Stomach (tissue), 19 donors: ENCODE measurements at places on chromosomes 12 and 14. TPM values are rescaled to one million over a fixed set of nuclear protein-coding genes. Genes with fewer than 3 reads are reported as not detected.

The TMEM63C gene
- total RNA-seq: 0.14 TPM

The KRT83 gene
- not detected for total RNA-seq

The LDHB gene
- total RNA-seq: 123 TPM

DNA sequence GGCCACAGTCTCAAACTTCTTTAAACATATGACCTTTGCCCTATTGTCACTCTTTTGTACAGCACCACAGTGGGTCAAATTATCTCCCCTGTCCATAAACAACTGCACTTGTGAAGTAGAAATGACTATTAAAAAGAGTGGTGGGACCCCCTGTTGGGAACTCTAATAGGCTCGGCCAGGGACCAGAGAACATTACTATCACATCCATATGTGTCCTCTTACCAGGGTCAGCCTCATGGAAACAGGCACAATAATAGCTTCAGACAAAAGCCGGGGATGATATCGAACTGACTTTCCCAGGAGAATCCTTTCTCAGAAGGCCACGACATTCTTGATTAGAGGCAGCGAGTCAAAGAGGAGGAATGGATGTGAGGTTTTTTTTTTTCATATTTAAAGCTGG, 96.6 kb downstream of the NKX2-1 start:
- DNase-seq: no peak

DNA sequence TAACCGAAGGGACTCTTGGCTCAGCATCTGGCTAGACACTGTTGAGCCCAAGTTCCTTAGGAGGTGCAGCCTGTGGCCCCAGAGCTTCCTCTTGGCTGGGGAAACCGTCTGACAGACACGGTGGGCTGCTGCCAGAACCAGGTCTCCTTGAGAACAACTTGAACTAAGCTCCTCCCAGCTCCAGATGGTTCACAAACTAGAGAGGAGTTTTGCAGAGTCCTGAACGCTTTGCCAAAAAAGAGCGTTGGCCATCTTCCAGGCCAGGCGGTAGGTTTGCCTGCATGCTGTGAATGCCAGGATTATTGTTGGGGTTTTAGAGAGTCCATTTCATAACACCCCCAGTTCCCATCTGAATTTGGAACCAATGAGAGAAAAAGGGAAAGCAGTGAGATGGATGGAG, 399.8 kb downstream of the RGS6 start:
- DNase-seq: no peak

GRCh38 chr12:76402259-76402658, 54.0 kb upstream of the BBS10 start:
- no peak for DNase-seq

DNA sequence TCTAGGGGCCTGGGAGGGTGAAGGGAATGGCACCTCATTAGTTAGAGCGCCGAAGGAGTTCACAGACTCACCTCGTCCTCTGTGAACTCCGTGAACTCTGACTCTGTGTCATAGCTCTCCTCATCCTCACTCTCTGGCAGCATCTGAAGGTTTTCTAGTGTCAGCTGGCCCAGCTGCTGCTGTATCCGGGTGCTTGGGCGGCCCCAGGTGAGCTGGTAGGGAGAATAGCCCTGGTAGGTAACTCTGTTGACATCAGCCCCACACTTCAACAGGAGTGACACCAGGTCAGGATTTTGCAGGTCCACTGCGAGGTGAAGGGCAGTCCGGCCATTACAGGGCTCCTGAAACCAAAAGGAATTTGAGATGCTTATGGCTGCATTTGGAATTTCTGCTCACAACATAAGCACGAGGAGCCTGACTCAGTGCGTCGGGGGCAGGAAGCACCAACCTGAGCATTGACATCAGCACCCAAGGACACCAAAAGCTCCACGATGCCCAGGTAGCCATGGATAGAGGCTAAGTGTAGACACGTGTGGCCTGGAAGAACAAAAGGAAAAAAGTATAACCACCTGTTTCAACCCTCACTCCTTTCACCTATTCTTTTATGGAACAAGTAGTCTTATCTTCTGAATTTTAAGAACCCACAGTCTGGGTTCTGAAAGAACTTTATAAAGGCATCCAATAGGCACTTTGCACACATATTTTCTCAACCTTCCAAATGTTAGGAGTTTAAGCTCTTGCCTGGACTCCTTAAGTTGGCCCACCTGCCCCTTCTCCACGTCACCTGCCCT, 2.0 kb downstream of the NFKBIA start:
- no peak for DNase-seq

- no peak for DNase-seq
Measured at GRCh38 chr12:75000120-75000519, 209.5 kb downstream of the KCNC2 start.

The PACS2 gene
- 209 TPM for total RNA-seq

GRCh38 chr12:15846887-15847286, 35.3 kb upstream of the STRAP start:
- DNase-seq: no peak

The INHBC gene
- not detected for total RNA-seq

The GMFB gene
- total RNA-seq: 4.1 TPM

The RNASE1 gene
- total RNA-seq: 51.6 TPM

- no peak for DNase-seq
Measured at GRCh38 chr14:97706819-97707218, 909.6 kb downstream of the VRK1 start.

DNA sequence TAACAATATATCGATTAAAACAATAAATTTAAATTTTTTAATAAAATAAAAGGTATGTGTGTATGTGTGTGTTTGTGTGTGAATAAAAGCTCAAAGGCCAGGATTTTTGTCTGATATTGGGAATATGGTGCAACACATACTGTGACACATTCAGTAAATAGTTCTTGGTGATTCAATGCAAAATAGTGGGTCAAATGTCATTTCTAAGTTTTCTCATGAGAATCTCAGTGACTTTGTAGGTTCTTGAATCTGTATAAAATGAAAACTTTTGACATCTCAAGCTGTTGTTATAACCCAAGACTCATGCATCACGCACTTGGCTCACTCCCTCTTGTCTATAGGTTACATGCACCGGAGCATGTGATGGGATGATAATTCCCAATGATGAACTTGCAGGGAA, 16.2 kb upstream of the MED6 start:
- no peak for DNase-seq

DNA sequence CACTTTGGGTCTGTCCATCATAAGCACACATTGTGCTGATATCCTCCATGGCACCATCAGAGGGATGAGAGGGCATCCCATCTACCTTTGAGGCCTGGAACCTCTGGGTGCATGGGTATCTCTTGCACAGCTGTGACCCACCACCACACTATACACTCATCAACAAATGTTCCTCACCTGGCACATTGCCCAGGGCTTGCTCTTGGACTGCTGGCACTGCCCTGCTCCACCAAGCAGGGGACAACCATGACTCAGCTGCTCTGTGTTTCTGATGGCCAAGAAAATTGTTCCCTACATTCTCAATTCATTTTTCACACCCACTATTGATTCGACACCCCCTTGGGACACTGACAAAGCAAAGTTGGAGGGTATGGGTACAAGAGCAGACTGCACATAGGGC, 155.5 kb downstream of the PTPRO start:
- no peak for DNase-seq

The EXOC3L4 gene
- total RNA-seq: 55.4 TPM

GRCh38 chr12:120944645-120945217, 33.6 kb upstream of the HNF1A start:
- peak; percentile 74 for DNase-seq

The TAS2R31 gene
- total RNA-seq: 27.2 TPM

- DNase-seq: peak; percentile 17
Measured at GRCh38 chr14:105220699-105221597, 27.4 kb upstream of the BTBD6 start.

The IL31 gene
- total RNA-seq: not detected

The ANKRD52 gene
- total RNA-seq: 14.2 TPM

GRCh38 chr12:80374615-80375014, 69.4 kb upstream of the PTPRQ start:
- DNase-seq: no peak

DNA sequence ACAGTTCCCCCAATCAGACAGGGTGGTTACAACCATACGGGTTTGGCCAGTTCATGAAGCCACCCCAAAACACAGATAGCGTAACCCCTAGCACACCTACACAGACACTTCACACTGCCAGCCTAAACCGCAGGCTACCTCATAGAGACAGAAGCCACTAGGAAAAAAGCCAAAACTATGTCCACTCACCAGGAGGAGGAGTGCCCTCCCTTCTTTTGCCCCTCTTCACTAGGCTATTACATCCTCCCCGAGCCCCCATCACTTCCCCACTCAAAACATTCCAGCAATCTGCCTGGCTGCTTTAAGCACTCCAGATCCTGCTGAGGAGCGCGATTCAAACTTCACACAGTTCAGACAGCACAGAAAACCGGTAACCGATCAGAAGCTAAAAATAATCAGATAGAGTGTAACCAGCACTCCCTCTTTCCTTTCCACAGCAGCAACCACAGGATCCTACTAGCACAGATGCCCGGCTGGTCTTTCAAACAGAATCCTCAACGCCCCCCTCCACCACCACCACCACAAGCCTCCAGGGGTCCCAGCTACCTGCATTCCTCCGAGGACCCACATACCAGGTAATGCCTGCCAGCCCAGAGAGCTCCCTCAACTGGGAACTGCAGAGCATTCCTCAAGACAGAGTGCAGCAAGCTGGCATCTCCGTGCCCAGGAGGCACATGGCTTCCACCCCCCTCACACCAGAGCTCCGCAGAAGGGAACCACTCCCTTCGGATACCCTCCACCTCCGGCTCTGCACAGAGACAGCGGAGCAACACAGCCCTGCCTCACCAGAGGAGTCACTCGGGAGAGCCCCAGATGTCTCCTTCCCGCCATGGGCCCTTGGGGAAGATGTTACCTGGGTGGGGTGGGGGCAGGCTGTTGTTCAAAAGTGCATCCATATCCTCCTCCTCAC, 1.5 kb downstream of the CHD4 start:
- peak; percentile 50 for DNase-seq

- DNase-seq: no peak
Measured at GRCh38 chr14:64598404-64598803, 48.6 kb downstream of the PPP1R36 start.

GRCh38 chr14:95527387-95528002, 7.4 kb upstream of the GLRX5 start:
- DNase-seq: peak; percentile 75

DNA sequence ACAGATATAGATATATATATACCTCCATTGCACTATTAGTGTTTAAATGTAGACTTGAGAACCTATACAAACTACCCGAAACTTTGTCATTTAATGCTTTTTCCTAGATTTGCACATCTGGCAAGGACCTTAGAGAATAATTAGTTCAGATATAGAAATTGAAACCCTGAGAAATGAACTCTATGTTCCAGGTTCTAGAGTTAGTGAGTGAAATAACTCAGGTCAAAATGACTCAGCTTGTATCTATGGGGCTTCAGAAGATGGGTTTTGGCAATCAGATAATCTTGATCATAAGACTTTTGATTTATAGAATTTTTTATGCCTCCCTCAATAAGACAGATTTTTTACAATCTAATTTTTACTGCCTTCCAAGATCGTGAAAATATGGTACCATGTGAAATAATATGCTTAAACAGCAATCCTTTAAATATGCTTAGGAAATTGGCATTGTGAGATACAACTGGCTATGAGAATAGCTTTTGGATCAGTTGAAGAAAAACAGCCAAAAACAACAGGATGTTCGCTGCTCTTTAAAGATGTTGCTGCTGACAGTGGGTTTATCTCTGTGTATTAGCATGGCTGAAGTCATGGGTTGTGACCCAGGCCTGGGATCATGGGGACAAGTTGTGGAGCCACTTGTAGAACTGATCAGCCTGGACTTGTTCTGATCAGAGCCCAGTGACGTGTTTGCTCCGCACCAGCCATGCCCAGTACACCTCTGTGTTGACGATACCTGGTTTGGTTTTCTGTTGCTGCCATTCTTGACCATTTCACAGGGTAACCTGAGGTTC, 63.6 kb downstream of the TTLL5 start:
- DNase-seq: no peak

DNA sequence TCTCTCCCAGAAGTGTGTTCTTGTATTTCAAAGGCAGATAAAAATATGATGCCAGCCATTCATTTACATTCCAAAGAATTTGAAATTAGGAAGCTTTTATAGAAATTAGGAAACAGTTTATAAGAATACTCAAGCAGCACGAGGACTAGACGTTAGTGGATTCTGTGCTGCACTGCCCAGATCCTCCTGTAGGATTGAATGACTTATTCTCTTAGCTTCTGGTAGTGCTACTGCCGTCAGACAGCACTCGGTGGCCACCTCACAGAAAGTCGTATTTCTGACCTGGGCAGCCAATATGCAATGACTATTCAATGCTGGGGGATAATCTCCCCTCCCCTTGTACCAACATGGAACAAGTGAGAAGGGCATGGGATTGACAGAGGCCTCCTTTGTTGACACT, 326.4 kb downstream of the RPL10L start:
- no peak for DNase-seq

The TMEM52B gene
- total RNA-seq: not detected

GRCh38 chr12:122449317-122449716, 26.8 kb upstream of the CLIP1 start:
- DNase-seq: peak; percentile 80

DNA sequence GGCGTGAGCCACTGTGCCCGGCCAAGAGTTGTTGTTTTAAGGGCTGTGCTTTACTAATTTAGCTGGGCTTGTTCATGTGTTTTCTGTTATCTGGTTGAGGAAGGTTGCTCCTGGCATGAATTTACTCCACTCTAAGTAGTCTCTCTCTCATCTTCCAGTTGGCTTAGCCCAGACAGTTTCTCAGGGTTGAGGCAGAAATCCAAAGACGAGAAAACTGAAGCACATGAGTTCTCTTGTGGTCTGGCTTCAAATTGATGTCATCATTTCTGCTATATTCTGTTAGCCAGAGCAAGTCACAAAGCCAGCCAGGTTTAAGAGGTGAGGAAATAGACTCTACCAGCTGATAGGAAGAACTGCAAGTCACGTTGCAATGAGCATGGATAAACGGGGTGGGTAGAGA, 57.9 kb downstream of the E2F7 start:
- DNase-seq: no peak

- peak; percentile 93 for DNase-seq
Measured at GRCh38 chr12:89225808-89226411, 126.4 kb downstream of the DUSP6 start.

- no peak for DNase-seq
Measured at GRCh38 chr14:21088687-21089086, 9.8 kb downstream of the ZNF219 start.

DNA sequence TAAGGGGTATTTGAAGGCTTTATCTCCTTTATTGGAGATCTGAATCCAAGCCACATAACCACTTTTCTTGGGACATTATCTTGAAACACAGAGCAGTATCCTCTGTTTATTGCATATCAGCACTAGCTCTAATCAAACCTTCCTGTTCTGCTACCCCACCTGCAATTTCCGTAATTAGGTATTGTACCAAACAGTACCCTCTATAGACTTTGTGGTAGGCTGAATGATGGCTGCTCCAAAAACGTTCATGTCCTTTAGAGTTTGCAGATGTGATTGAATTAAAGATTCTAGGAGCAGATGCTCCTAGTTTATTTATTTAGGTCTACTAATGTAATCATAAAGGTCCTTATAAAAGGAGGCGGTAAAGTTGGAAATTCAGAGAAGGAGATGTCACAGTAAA, 573.0 kb upstream of the ATXN7L3B start:
- no peak for DNase-seq

GRCh38 chr14:84343656-84344055, 1186.3 kb upstream of the FLRT2 start:
- DNase-seq: no peak

The MYH7 gene
- total RNA-seq: 0.73 TPM
